ENCODE measurements at places on chromosomes 2 and 18.

DNA sequence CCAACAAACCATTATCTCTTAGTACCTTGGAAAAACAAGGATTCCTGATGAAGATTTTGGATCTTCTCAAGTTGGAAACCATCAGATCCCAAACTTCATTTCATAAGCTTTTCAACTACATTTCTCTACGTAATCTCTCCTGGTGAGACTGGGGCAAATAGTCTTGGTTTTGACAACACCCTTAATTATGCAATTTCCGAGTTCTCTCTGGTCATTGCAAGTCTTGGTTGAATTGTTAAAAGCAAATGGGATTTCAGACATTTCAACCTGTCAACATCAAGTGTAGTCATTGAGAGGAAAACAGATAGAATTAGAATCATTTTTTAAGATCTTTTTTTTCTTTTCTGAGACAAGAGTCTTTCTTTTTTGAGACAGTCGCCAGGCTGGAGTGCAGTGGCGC lies 26.2 kb downstream of the KLF7 start:
- DNase-seq, result no peak

GRCh38 chr2:181680937-181681811 lies 857 bp upstream of the NEUROD1 start:
- DNase-seq, result no peak

- DNase-seq, result no peak
Measured at GRCh38 chr2:181682026-181682789, 1.9 kb upstream of the NEUROD1 start.

DNA sequence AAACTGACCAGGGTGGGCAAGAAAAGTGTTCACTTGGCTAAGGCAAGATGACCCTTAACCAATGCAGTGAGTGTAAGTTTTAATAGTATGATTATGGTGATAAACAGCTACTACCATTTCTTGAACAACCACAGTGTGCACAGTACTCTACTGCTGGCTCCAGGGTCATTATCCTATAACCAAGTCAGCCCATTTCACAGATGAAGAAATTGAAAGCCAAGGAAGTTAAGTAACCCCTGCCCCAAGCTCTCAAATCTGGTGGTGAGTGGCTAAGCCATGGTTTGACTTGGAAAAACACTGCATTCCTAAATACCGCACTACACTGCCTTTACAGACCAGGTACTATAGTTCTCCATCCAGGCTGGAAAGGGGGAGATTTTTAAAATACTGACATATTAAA lies 5.7 kb downstream of the ZNF385B start:
- DNase-seq, result no peak

GRCh38 chr2:239269173-239269885 lies 131.5 kb downstream of the HDAC4 start:
- no peak for DNase-seq

DNA sequence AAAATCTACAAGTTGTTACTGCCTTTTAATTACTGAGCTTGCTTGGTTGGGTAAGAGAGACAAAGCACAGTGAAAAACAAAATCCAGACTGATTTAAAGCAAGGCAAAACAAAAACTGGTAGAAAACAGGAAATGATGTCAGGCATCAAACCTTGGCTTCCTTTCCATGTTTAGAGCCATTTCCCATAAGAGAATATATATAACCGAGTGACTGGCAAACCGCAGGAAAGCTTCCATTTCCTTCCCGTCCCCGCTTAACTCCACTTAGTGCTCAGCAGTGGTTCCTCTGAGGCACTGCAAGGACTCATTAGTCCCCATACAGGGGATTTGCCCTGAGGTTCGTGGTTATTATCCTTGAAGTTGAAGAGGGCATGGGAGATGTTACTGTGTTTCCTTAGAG lies 446.3 kb downstream of the LPIN1 start:
- no peak for DNase-seq

DNA sequence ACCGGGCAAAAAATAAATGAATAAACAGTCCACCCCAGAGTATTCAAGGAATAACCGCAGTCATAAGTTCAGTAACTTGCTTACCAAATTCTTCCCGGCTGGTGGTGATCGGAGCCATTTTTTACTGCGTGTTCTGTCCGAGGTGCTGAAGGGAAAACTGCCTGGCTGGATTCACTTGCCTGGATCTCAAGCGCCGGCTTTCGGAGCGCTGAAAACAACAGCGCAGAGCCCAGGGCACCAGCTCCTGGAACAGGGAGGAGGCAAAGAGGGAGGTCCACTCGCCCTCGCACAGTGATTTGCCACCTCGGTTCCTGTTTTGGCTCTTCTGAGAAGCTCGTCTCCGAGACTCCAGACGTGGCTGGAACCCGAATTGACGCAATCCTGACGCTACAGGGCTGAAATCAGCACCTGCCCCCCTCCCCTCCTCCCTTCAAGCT lies at the start of gene SYT4:
Gene SYT4 (minus strand): TSS at position 327 of the 437 bp plus-strand sequence. CDS start 209 bp downstream, at position 118.
- DNase-seq, result no peak

Data from natural killer cell (primary cell).